Lung (tissue), 17 donors: ENCODE measurements at places on chromosomes 16 and 17.

DNA sequence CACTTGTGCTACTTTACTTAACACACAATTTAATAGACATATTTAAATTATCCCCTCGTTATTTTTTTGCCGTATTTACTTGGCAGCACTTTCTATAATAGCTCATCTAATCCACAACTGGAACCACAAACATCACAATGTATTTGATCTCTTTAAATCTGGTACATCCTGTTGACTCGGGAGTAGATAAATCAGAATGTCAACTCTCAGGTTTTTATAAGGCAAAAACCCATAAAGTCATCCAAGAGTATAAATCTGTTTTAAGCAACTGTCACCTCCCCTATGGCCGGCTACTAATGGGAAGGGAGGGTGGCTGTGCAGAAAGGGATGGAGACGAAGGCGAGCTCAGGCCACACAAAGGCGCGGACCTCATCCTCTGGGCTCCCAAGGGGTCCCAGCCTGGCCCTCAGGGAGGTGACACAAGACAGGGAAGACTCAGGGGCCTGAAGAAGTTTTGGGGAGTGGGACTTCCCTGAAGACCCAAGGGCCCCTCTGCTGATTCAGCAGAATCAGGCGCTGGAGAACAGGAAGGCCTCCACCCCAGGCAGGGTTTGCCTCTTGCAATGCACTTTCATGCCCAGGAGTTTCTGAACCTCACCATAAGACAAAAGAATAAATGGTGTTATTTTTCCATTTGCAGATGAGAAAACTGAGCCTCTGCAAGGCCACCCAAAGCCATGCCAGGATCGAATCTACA, 122.5 kb downstream of the ZNF423 start:
- peak; percentile 92 for DNase-seq

GRCh38 chr17:61488878-61489718, 36.9 kb downstream of the TBX4 start:
- DNase-seq: no peak

DNA sequence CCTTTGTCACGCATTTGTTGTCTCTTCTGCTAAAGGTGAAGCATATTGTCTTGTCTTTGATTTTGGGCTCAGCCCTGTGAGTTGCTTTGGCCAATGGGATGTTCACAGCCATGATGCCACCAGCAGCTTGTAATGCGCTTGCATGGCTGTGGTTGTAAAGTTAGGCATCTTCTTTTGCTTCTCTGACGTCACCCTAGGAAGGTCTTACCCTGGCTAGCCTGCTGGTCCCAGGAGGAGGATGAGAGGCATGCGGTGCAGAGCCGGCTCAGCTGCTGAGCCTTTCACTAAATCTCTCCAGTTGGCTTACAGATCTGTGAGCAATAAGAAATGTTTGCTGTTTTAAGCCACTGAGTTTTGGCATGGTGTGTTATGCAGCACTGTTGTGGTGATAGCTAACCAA, 40.8 kb downstream of the IRX6 start:
- no peak for DNase-seq

DNA sequence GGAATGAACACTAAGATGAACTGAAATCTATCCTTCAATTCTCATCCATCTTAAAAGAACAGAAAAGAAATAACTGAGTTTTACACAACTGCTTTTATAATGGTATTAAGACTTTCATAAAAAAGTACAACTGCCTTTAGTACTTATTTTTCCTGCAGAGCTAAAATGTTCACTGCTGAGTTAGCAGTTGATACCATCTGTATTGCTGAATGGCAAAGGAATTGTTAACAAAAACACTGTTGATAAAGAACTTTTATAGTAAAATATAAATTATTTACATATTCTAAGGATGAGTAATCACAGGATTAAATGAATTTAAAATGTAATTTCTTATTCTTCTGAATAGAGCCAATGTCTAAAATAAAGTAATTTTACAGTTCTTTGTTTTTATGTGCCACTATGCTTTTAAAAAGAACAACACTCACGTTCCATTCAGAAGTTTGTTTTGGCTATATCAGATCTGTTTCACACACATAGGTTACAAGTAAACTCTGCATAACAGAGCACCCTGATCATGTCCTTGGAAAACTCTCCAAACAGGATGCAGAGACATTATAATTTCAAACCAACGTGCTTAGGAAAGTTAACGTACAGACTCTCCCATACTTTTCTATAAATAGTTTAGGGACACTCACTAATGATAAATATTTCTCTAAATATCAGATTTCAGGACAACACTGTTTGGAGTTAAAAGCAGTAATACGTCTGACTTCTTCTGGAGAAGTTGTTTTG, 151.1 kb downstream of the ITFG1 start:
- DNase-seq: no peak

- no peak for DNase-seq
Measured at GRCh38 chr16:67665598-67665997, 952 bp downstream of the ENKD1 start.

DNA sequence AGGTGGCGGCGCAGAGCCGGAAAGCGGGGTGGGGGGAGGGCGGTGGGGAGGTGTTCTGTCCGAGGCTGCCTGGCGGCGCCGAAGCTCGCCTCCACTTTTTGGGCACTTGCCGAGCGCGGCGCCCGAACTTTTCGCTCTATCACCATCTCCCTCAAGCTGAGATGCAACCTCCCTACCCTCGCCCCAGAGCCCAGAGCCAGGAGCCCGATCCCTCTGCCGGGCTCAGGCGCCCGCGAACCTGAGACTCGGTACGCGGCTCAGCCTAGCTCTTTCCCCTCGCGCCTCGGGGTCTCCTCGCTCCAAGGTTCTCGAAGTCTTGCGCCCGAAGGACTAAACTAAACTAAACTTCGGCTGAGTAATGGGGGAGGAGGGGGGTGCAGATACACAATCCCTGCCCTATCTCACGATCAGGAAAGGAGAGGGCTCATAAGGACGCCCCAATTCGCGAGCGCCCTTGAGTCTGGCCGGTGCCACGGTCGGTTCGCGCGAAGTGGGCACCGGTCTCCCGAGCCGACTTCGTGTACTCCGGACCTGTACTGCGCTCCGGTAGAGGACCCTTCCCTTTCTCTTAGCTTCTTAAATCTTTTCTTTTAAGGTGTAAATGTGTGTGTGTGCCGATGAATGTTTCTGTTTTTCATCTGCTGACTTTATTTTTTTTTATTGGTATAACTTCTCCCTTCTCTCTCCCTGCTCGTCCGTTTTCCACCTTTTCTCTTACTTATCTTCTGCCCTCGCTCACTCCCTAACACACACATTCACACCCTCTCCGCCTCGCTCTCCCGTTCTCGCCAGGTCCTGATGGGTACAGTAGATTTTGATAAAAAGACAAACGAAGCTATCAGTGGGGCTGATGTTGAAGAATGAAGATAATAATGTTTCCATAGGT, 1.9 kb upstream of the SALL1 start:
- peak; percentile 24 for DNase-seq

GRCh38 chr17:64145751-64146417, 15.9 kb upstream of the ERN1 start:
- DNase-seq: peak; percentile 100

GRCh38 chr16:3829631-3830536, 50.6 kb downstream of the CREBBP start:
- no peak for DNase-seq
